ENCODE measurements at places on chromosomes 16 and 17.

DNA sequence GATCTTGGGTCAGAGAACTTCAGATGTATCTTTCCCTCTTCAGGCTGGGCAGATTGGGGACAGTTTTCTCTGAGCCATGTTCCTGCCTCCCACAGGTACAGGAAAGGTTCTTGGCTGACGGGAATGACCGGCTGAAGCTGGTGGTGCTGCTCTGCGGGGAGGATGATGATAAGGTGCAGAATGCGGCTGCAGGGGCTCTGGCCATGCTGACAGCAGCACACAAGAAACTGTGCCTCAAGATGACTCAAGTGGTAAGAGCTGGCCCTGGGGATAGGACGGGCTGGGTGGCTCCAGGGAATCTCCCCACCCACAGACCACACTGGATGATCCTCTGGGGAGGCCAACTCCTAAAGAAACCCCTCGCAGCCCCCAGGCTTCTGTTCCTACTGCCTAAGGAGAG is 10.9 kb downstream of the SLC35G3 start:
- no peak for DNase-seq

- DNase-seq, result peak; percentile 6
These were observed 157.6 kb downstream of the RAB11FIP4 start for GRCh38 chr17:31549121-31549524.

GRCh38 chr16:21704733-21705132 is 41.0 kb downstream of the OTOA start:
- DNase-seq, result no peak

- no peak for DNase-seq
These were observed 363.4 kb downstream of the C16orf95 start for GRCh38 chr16:86953631-86954391.

DNA sequence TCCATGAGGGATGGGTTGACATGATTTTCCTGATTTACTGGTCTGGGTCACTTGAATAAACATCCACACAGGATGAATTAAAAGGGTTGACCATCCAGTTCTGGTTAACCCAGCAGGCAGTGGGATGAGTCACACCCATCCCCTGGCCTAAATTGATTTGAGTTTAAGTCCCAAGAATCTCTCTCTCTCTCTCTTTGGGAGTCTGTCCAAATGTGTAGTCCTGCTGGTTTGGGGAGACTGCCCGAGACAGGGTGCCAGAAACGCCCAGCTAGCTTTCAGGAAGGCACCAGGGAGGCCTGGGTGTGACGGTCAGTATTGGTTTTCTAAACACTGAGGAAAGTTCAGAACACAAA is 38.8 kb downstream of the SCPEP1 start:
- peak; percentile 22 for DNase-seq

DNA sequence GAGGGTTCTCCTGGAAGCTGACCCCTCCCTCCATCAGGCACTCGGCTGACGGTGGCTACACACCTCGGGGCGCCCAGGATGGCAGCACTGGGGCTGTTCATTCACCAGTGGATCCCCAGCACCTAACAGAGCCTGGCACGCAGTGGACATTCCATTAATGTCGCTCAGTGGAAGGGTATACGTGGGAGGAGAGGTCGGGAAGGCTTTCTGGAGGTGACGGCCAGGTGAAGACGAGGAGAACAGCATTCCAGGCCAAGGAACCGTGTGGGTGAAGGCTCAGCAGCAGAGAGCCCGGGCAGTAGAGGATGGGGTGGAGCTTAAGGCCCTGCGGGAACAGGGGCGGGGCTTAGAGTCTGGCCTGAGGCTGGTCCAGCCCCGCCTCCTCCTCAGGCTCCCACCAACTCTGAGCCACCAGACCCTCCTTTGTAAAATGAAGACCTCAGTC is 2.5 kb upstream of the HS3ST6 start:
- DNase-seq, result no peak

GRCh38 chr16:19879241-19879792 is 5.3 kb downstream of the GPRC5B start:
- peak; percentile 37 for DNase-seq

- no peak for DNase-seq
These were observed 245 bp downstream of the TMEM256 start for GRCh38 chr17:7403727-7403976.

GRCh38 chr17:27299384-27300049 is 5.6 kb downstream of the WSB1 start:
- DNase-seq, result no peak

DNA sequence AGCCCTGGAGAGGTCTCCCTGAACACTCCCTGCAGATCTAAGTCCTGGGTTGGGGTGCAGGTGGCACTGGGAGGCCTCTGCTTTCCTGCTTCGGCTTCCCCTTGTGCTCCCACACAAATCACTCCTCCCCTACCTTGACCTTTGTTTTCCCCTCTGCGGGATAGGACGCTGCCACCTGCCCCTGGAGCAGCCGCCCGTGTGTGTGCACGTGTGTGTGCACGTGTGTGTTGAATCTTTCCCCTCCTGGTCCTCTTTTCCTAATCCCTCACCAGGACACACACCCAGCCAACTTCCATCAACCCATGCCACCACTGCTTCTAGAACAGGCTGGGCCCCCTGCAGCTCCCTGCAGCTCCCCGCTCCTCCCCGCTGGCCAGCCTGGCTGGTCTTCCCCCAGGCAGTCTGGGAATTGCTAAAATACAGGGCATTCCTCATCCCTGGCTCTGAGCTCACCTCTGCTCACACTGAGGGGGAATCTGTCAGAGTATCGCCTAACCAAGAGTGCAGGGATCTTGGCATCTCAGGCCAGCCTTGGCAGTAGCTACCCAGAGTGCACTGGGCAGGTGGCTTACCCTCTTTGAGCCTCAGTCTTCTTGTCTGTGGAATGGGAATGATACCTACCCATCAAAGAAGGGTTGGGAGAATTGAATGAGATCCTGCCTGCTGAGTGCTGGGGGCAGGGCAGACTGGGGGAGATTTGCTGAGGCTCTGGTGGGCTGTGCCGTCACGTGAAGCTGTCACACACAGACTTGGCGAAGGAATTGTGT is 198.5 kb downstream of the NTN1 start:
- no peak for DNase-seq

DNA sequence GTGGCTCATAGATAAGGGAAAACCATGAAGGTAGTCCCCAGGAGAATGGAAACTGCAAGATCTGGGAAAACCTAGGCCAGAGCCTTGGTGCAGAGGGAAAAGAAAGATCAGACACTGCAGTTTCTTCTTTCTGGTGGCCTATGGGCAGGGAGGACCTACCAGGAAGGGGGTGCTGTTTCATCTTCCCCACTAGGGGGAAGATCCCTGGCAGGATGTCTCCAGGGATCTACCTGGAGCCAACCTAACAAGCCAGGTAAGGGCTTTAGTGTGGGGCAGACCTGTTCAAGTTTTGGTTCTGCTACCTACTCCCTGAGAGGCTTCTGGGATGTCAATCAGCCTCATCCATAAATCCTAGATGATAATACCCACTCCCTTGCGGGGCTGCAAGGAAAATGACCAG is 21.4 kb downstream of the TOM1L2 start:
- no peak for DNase-seq

- no peak for DNase-seq
These were observed 384.5 kb downstream of the CPPED1 start for GRCh38 chr16:12419151-12419550.

DNA sequence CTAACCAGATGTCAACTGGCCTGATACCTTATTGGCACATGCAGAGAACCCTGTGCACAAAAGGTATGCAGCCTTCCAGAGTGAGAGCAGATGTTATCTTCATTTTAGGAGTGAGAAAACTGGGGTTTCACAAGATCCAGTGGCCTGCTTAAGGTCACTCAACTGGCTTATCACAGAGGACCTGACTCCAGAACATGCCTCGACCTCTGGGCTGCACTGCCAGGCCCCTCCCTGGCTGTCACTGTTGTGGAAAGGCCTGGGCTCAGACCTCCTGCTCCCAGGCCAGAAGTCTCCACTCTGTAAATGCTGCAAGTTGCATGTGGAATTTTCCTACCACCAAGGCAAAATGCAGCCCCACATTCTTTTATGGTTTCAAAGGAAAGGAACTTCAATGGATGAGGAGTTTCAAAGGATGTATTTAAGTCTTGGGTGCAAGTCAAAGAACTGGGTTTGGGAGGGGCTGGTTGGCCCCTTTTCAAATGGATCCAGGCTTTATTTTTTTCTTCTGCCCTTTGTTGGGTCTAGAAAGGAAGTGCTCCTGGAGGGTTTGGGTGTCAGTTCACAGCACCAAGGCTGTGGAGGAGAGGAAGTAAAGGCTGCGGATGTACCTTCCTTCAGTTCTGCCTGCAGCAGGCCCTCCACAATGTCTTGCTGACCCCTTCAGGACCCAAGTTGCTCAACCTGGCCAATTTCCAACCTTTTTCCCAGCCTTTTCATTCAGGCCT is 30.4 kb upstream of the SMPD3 start:
- no peak for DNase-seq

DNA sequence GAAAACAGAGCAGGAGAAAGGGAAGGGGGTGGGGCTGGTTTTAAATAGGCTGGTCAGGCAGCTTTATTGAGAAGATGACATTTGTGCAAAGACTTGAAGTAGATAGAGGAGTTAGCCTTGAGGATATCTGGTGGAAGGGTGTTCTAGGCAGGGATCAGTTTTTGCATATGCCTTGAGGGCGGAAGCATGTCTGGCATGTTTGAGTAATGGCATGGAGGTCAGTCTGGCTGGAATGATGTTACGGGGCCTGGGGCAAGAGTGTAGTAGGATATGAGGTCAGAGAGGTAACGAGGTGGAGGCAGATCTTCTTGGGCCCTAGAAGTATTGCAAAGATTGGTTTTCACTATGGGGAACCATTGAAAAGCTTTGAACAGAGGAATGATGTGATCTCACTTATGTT is 4.8 kb downstream of the RABEP1 start:
- no peak for DNase-seq

GRCh38 chr16:84597931-84598351 is 19.9 kb downstream of the COTL1 start:
- DNase-seq, result no peak

DNA sequence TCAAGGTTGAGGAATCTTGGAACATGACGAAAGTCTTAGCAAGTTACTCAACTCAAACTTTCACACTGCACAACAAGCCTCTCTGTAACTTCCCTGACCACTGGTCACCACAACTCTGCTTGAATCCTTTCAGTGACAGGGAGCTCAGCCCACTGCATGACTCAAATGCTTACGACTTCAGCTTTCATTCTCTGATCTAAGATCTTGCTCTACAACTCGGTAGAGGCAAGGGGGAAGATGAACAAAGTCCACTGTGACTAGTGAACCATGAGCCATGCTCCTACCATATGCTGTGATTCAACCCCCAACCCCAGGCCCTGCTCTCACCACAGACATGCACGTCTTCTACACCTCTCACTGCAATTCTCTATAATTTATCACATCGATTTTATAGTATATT is 160.9 kb downstream of the SLC39A11 start:
- no peak for DNase-seq

DNA sequence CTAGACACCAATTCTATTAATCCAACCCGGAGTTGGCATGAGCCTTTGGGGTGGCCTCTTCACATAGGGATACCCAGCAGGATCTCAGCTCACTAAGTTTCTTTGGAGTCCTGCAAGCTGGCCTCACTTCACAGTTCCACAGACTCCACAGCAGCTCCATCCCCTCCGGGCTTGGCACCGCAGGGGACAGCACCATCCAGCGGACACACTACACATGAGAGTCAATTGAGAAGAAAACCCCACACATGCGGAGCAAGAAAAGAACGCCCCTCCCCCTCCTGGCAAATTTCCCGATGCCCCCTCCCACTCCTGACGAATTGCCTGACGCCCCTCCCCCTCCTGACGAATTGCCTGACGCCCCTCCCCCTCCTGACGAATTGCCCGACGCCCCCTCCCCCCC is 31.1 kb downstream of the KLHDC4 start:
- DNase-seq, result no peak

GRCh38 chr17:68613739-68614298 is 12.7 kb upstream of the FAM20A start:
- peak; percentile 31 for DNase-seq

GRCh38 chr16:2535625-2536013 is 2.2 kb upstream of the PDPK1 start:
- peak; percentile 51 for DNase-seq

GRCh38 chr17:78359321-78359996 is 418 bp downstream of the SOCS3 start:
- no peak for DNase-seq

DNA sequence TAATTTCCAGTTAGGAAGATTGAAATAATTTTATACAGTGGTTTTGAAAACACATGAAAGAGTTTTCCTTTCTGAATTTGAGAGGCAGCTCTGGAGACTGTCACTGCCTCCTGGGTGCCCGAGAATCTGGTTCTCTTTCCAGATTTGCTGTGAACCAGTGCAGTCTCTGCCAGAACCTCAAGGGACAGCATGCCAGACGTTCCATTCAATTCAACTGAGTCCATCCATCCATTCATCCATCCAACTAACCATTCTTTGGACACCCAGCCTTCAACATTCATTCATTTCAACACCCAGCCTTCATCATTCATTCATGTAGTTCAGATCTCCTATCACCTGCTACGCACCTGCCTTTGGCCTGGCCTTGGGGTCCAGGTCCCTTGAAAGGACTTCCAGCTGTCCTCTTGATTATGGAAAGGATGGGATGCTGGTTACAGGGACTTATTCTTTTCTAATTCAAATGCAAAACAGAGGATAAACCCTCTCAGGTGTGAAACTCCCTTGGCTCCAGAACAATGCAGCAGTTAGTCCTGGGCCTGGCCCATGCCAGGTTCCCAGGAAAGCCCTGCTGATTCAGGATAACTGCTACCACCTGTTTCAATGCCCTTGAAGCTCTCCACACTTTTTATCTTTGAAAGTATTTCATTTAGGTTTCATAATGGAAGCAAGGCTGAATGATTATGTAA is 68.7 kb downstream of the WSCD1 start:
- no peak for DNase-seq

DNA sequence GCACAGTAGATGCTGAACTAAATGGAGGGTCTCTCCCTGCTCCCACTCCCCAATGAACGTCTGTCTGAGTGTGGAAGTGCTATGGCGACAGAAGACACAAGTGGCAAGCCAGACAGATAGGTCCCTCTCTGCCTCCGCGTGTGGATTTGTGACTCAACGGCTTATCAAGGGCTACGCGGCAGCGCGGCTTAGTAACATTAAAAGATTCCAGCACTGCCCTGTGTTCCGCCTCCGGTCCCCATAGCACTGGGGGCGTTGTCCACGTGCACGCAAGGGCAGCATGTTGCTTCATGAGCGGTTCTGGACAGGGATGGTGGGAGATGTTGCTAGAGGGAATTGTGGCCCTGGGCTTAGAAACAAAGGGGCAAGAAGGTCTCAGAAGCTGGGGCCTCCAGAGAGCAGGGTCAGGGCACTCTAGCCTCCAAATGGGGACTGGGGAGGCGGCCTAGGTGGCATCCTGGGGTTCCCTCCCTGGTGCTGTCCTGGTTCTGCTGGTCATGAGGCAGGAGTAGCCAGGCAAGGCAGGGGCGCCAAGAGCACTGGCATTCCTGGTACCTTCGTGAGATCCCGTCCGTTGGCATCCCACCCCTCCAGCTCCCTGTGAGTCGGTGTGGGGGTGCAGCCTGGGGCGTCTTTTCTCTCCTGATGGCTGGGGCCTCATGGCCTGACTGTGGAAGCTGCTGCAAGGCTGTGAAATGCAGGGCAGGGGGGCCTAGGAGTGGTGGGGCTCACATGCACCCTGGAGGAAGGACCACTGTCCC is 9.1 kb downstream of the CRHR1 start:
- no peak for DNase-seq
